Activated T-helper 9 cell treated with anti-CD3 and anti-CD28 coated beads, Interleukin-2, amount 50 U/mL, for 16 hours (primary cell): ENCODE measurements at places on chromosomes 7 and 10.

DNA sequence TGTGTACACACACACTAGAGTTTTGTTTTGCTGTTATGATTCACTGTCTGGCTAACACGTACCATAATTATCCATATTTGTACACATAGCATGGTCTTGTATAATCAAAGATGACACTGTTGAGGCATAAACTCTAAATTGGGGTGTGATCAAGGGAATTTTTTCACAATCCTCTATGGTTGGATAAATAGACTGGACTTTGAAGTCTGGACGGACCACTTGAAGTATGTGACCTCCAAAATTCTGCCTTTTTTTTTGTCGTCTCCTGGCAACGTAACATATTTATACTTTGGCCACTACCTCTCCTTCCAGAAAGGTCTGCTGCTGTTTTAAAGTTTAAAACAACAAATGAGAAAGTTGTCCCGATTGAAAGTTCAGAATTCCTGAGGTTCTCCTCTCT, 193.4 kb downstream of the CACNB2 start:
- no peak for DNase-seq

DNA sequence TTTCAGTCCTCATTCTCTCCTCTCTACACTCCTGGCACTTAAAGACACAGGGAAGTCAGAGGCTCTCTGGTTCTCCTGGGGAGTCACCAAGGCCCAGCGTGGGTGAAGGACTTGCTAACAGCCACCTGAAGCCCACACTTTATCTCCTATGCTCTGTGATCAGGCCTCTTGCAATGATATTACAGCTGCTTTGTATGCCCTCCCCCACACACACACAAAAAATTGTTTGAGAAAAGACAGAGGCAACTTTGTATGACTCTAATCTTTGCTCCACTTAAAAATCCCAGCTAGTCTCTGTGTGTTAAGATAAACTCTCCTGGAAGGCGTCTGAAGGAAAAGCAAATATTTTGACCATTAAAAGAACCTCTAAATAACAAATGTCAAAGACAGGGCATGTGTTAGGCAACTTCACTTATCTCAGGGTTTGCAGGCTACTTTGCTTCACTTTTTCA, 507.2 kb downstream of the TNS3 start:
- no peak for DNase-seq

DNA sequence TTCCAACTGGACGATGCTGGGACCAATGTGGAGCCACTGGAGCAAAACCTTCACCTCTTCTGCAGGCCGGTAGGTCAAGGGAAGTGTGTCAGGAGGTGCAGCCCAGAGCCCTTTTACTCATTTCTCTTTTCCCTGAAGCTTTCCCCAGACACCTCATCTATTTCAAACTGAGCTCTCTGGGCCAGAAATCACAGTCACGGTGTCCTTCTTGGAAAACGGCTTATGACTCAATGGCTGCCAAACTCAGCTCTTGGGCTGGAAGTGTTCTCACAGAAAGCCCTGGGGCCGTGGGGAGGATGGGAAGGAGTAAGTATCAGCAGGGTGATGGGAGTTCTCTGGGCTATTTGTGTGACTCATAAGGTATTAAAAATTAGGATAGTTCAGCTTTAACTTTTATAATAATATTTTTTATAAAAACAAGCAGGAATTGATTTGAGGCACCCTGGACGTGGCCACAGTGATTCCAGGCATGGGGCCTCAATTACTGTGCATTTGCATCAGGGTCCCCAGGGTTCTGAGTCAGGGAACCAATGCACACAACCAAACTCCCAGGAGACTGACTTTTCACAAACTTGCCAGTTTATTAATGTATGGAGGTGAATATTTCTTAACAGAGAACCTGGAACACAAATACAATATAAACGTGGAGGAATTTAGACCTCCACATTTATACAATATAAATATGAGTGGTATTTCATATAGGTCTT, 187.4 kb upstream of the TMEM72 start:
- DNase-seq = no peak

DNA sequence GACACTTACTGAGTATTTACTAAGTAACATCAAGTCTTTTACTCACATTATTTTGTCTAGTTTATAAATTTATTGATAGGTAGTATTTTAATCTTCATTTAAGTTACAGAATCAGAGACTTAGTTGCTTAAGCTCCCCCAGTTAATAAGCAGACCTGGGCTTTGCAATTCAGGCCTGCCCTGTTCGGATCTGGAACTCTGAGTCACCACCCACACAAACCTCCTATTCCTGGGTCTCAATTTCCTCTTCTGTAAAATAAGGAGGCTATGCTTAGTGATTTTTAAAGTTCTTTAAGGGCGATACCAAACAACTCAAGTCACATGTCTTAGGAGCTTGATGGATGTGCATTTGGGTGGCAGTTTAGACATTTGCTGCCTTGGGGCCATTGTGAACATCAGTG, 3.5 kb upstream of the MGAM start:
- DNase-seq = no peak

DNA sequence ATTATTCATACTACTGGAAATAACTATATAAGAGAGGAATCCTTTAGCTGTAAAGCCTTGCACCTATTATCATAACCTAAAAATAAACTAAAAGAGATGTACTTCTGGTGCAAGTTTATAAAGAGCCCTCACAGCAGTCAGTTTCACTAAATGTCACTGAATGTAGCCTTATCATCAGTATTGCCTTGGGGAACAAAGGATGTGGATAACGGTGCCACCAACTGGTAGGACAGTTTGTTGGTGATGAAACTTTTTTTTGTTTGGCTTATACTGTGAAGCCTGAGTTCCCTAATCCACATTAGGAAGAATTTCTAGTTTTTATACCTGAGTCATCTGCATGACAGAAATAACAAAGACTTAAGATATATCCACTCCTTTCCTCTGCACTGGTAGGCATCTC, 117.9 kb upstream of the COL1A2 start:
- DNase-seq = no peak

DNA sequence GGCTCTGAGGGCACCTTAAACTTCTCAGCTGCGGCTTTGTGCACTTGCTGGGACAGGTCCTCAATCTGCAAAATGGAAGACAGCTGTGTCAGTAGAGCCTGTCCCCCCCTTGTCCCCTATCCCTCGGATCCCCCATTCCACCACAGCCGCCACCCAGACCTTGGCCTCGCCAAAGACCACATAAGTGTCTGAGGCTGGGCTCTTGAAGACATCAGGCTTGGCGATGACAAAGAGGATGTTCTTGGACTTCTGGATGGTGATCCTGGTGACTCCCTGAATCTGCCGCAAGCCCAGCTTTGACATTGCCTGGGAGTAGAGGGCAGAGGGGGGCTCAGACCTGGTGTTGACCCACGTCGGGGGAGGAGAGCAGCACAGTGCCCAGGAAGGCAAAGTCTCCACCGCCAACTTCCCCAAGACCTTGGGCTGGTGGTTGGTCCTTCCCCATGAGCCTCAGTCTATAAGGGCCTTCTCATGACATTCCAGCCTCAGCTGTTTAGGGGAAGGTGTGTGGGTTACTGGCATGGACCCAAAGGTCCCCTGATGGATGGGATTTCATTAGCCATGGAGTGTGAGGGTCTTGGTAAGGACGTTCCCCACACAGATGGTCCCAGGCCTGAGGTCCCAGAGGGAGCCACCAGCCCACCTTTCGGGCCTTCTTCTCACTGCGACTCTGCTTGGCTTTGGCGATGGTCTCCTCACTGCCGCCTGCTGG, 7.7 kb downstream of the NACAD start:
- no peak for DNase-seq

- no peak for DNase-seq
These were observed 9.8 kb upstream of the AKR1C1 start for GRCh38 chr10:4953405-4953804.

- no peak for DNase-seq
These were observed 315.5 kb downstream of the RPS24 start for GRCh38 chr10:78349165-78349516.

GRCh38 chr10:123442901-123443300, 223.3 kb upstream of the GPR26 start:
- no peak for DNase-seq

- DNase-seq = no peak
These were observed 6.7 kb upstream of the OTUD1 start for GRCh38 chr10:23432166-23432565.

DNA sequence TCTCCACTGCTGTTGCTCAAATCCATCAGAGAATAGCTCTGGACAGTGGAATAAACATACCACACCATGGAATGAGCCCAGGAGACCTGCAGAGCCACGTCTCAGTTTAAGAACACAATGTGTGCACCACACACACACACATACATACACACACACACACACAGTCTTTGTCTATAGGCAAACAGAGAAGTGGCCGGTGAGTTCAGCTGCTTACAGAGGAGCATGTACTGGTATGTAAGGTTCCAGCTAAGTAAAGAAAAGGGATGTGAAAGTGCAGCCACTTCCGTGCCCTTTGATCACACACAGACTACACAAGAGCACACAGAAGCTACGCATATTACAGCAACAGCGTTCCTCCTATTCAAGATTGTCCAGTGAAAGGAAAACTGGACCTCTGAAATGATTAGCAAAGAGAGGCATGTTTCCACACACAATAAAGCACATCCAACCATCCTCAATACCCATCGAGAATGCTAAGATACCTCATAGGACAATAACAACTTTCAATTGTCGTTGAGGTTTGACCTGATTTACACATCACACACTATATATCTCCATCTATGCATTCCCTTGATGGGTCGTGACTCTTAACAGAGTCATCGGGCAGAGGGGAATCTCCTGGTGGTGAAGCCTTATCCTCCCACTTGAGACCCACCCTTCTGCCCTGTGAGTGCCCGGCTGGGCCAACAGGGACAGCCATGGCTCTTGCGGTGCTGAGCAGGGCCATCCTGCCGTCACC, 23.6 kb downstream of the SLC35B4 start:
- DNase-seq = no peak

GRCh38 chr10:123926401-123927264, 35.0 kb upstream of the CPXM2 start:
- DNase-seq = no peak

GRCh38 chr10:130869179-130869841, 442.2 kb downstream of the TCERG1L start:
- no peak for DNase-seq

DNA sequence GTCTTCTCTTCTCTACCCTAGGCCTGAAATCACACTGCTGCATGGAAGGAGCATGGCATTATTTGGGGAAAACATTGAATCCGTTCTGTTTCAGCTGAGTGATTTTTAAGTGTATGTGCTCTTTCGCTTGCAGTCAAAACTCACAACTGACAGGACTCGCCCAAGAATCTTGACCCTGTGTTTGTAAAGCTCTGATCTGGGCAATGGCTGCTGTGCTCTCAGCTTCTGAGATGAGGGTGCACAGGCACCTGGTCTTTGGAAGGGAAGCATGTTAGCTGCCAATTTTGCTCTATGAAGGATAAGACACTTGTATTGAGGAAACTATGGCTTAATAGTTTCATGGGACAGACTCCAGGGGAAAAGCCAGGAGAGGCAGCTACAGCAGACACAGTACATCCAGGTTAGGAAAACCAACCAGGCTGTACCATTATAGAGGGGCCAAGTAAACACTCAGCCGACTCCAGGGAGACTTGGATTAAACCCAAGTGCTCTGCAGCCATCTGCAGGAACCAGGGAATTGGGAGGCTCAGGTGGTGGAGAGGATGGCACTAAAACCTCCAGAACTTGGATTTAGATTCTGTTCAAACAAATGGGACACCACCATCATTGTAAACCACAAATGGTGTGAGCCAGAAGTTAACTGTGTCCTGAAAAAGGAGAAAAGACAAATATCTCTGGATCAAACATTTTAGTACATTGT, 43.3 kb downstream of the LYZL1 start:
- DNase-seq = no peak

DNA sequence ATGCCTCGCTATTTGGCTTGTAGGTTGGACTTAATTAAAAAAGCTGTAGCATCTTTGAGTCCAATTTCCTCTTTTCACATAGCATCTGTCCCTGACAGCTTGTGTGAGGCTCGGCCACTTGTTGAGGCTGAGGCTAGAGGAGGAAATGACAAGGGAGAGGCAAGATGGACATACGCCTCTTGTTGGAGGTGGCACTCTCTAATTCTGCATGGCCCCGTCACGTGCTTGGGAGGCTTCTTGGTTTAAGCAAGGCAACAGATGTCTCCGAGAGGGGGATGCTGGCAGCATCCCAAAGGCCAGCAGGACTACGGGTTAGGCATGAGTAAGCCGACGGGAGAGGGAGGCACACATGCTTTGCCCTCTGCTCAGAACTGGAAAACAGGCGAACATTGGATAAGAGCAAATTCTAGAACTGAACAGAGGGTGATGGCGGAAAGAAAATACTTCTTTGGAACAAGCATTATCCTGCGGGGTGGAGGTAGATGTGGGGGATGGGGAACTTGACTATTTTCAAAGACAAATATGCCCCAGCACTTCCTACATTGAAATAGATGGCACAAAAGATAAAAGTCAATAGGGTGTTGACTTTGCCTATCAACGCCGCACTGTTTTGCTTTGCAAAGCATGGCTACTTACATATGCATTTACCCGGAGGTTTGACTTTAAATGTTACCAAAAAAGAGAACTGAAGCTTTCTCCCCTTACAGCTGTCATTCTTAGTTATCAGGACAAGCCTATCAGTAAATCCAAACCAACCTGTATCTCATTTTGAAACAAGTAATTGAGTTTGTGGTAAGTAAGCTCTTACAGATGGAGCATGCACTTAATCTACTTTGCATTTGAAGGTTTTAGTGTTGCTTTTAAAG, 94.8 kb downstream of the CHN2 start:
- no peak for DNase-seq

GRCh38 chr10:119531067-119531466, 11.5 kb downstream of the RGS10 start:
- no peak for DNase-seq

GRCh38 chr7:139033346-139034114, 2.3 kb downstream of the ZC3HAV1L start:
- no peak for DNase-seq

GRCh38 chr7:4274286-4274685, 407.8 kb upstream of the FOXK1 start:
- DNase-seq = no peak

DNA sequence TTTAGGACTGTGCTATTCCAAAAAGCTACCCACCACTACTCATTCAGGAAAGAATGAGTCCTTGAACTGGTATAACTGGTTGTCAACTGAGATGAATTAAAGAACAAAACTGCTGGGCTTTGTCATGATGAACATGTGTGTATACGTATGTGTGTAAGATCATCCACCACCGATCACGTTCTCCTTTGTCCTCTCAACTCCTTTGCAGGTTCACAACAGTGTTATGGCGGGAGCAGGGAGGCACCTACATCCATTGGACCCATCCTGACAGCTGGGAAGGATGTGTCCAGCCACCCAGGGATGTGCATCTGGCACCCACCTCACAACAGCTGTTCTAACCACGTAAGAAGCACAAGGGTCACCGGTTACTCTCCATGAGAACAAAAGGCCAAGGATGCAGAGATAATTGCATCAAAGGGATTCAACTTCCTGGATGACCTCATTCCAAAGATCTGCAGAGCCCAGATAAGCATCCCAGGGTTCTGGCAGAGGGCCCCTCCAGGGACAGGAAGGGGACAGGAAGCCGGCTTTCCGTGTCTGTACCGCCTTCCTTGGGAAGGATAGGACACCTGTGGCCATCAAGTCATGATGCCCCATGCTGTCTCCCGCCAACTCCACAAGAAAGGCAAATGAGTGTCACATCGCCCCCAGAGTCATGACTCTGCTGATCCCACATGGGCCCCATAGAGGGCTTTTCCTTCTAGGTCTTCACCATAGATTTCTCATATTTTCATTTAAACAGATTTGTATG, 66.1 kb downstream of the STEAP1B start:
- DNase-seq = no peak

- DNase-seq = no peak
These were observed 16.4 kb downstream of the OAT start for GRCh38 chr10:124402273-124402672.

GRCh38 chr10:72322030-72322279, 32.8 kb downstream of the DNAJB12 start:
- no peak for DNase-seq
